ENCODE measurements at places on chromosomes 11 and 22.
A peak's percentile ranks its signal among the peaks of the same experiment; 100 is the strongest.

DNA sequence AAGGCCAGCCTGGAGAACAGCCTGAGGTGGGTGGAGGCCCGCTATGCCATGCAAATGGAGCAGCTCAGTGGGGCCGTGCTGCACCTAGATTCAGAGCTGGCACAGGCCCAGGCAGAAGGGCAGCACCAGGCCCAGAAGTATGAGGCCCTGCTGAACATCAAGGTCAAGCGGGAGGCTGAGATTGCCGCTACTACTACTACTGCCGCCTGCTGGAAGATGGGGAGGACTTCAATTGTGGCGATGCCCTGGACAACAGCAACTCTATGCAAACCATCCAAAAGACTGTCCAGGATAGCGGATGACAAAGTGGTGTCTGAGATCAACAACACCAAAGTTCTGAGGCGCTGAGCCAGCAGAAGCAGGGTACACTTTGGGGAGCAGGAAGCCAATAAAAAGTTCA is 3.1 kb upstream of the TMEM218 start:
- DNase-seq, result no peak

GRCh38 chr11:122618927-122619326 is 36.6 kb upstream of the UBASH3B start:
- no peak for DNase-seq

- DNase-seq, result no peak
These were observed 47.2 kb downstream of the DBX1 start for GRCh38 chr11:20113149-20113438.

GRCh38 chr11:93528757-93529645 is 14.2 kb downstream of the SMCO4 start:
- DNase-seq, result no peak

DNA sequence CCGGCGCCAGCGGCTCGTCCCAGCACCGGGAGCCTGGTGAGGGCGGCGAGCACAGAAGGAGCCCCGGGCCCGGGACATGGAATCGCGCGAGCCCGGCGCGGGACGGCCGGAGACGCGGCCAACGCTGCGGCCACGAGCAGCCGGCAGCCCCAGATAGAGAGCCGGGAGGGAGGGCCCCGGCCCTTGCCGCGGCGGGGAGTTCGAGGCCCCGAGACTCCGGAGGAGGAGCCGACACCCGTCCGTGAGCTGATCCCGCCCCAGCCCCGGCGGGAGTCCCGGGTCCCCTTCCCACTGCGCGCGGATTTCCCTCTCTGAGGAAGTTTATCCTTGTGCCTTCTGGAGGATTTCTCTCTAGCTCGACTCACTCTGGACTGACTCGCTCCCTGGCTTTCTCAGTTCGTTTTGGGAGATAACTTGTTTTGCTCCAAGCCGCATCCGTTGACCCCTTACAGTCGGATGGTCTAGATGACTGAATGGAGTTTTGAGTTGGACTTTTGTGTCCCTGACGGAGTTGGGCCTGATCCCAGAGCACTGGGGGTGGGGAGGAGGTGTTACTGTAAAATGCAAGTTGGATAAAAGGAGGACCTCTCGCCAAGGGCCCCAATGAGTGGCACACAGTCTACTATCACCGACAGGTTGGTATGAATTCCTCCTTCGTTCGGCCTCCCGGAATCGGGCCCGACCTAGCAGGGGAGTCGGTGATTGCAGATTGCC is 585 bp downstream of the ARHGEF12 start:
- DNase-seq, result no peak

DNA sequence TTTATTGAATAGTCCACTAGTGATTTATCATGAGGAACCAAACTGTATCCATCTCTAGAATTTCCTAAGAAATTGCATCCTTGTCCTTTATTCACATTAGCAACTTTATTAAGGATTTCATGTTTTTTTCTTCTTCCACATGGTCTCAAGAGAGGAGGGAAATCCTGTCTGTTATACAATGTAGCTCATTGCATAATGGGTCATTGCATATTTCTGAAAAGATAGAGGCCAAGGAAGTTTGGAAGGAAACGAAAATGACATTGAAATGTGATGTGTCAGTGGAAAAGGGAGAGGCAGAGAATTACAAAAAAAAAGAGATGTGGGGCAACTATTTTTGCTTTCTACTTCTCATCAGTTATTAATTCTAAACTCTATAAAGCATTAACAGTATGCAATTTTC is 353.1 kb downstream of the METTL15 start:
- DNase-seq, result no peak

DNA sequence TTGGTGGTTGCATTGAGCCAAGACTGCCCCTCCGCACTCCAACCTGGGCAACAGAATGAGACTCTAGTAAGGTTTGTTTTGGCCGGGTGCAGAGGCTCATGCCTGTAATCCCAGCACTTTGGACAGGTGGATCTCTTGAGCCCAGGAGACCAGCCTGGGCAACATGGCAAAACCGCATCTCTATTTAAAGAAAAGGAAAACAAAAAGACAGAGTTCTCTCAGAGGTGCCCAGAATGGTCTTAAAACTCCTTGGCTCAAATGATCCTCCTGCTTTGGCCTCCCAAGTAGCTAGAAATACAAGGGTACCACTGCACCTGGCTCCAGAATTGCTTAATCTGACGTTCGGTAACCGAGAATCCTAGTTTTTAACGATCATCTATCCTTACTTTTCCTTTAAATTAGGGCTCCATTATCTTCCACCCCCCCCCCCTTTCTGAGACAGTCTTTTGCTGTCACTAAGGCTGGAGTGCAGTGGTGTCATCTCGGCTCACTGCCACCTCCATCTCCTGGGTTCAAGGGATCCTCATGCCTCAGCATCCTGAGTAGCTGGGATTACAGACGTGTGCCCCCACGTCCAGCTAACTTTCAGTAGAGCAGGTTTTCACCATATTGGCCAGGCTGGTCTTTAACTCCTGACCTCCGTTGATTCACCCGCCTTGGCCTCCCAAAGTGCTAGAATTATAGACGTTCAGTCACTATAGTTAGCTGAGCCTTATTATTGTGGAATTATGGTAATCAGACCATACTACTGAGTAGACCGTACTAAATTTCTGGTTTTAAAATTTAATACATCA is 1.7 kb downstream of the RPS25 start:
- DNase-seq, result no peak

DNA sequence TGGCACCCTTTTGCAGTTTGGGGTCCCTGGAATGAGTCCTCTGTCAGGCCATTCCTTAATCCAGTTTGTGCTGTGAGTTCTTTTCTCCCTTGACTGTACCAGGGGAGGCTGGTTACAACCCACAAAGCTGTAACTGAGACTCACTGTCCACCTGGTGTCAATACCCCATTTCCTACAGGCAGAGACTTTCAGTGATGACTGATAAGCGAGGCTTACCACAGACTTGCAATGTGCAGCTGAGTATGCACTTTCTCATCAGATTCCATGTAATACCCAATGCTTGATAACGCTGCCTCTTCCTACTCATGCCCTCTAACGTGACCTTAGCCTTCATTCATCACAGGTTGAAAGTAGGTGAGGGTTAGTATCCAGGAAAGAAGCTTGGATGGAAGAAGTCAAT is 120.1 kb downstream of the INSC start:
- no peak for DNase-seq

- no peak for DNase-seq
These were observed 729.0 kb downstream of the FAM181B start for GRCh38 chr11:82004537-82005213.

DNA sequence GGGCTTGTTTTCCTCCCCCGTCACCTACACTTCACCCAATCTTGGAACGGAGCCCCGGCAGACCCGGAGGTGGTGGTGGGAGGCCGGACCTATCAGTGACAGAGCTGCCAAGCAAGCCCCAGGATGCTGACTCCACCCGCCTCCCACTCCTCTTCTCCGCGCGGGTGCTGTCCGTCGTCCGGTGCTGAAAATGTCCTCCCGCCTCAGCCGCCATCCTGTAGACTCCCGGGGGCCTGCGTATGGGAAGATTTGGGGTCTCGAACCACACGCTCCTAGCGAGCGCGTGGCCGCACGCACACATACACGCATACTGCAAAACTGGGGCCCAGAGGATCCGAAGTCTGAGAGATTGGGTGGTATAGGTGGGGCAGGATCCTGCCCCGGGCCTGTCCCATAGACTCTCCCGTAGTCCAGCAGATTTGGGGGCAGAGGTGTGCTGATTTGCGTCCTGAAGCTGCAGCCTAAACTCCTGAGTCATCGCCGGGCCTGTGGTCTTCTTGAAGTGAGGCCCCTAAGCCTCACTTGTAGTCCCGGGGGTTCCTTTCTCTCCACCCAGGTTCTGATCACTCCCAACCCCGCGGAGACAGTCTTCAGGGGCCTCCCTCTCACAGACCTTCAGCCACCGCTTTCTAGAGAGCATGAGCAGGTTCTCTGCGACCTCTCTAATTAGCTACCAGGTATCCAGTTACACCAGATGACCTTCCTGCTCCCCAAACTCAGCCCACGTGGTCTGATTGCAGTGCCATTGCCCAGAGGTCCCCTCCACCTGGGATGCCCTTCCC is 796 bp upstream of the YIF1A start:
- peak; percentile 64 for DNase-seq

Measured in T follicular helper cell (primary cell).